ENCODE measurements at places on chromosomes 16 and 17.

DNA sequence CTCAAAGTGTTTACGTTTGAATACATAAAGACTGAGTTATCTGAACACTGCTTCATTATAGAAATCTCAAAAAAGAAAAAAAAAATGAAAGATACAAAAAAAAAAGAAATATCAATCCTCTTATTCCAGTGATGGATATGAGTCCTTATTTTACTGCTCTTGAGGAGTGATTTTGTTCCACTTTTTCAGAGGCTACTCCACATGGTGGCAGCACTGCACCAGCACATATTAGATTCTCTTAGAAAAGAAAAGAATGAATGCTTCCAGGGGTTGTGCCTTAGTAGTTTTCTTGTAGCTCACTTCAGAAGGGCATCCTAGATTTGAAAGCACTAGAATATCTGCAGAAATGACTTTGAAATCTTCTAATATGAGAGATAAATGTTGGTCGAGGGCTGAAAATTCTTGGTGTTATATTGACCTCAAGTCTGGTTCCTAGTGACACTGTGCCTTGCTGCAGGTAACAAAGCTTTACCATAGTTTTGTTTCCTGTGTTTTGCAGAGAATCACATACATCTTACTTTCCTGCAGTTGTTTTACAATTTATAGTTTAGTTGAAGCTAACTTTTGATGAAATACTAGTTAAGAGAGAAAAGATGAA lies 25.9 kb downstream of the AP2B1 start:
- no peak for DNase-seq

DNA sequence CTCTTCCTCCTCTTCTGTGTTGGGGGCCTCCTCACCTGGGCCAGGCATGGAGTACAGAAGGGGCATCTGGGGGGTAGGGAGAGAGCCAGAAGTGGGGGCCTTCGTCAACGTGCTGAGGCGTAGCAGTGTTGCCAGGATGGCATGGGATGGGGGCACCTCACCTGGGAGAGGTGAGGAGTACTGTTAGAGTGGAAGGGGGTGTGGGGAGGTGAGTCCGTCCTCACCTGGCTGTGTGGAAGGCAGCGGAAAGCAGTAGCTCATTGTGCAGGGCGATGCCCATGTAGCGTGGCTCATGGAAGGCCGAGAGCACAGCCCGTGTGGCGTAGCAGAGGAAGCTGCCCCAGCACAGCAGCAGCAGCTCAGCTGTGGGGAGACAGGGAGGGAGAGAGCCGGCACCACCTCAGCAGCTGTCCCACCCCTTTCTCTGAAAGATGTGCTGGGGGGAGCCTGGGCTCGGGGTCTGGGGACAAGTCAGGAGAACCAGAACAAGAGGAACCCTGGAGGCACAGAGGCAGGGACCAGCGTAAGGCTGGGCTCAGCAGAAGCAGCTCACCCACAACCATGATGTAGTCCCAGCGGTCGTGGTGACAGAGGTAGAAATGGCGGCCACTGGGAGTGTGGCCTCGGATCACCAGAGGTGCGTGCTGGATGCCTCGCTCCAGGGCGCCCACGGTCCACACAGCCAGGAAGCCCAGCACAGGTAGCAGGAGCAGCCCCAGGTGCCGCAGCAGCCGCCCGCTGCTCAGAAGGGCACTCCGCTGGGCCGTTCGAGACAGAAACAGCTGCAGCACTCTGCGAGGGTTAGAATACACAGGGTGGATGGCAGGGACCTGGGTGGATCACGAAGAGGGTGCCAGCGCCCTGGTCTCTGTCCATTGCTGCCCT lies 9.0 kb downstream of the GPR179 start:
- no peak for DNase-seq

- no peak for DNase-seq
Observed at GRCh38 chr16:3475604-3476375, 19.5 kb downstream of the C16orf90 start.

DNA sequence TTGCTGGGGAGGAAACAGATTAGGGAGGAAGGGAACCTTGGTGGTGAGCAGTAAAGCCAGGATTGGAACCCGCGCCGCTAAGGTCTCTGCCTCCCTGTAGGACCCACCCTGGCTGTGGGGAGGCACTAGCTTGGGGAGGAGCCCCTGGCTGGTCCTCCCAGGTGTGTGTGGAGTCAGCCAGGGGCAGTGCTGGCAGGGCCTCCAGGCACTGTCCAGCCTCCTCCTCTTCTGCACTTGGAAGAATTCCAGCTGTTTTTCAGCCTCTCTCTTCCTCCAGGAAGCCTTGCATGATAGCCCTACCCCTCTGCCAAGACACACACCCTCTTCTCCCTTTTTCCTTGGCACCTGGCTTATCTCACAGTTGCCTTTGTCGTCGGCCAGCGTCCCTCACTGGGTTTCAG lies 34.8 kb downstream of the TMEM235 start:
- no peak for DNase-seq

DNA sequence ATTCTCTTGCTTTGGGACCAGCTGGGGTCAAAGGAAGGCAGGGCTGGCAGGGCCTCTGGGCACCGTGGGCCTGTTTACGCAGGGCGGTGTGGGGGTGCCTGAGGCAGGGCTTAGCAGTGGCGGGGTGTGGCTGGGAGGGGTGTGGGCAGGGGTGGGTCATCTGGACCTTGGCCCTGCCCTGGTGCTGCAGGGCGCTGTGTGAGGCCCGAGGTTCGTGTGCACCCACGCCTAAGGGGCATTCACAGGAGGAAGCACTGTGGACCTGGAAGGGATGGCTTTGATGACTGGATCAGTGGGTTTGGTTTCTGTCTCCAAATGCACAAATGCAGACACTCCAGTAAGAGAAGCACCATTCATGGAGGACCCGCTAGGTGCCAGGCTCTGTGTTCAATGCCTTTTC lies 37.3 kb downstream of the BCO1 start:
- DNase-seq: no peak

DNA sequence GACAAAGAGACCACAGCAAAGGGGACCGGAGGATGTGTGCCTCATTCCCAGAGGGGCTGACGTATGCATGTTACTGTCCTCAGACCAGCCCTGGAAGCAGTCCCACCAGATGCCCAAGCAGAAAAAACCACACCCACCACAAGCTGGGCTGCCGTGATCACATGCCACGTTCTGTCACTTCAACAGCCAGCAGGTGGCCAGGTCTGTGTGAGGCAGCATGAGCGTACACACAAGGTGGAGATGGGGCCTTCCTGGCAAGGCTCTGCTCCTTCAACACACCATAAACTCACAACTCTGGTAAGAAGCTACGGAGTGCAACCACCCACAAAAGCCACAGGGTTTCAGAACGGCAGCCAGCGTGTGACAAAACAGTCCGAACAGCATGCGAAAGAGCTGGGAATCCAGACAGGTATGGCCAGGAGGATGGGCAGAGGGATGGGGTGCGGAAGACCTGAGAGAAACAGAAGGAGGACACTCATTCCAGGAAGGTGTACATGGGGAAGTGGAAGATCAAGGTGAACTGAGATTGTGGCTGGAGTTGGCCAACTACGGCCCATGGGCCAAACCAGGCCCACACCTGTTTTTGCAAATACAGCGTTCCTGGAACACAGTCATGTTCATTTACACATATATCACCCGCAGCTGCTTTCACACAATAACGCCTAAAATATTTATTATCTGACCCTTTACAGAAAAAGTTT lies 27.9 kb downstream of the MBTPS1 start:
- peak; percentile 61 for DNase-seq

DNA sequence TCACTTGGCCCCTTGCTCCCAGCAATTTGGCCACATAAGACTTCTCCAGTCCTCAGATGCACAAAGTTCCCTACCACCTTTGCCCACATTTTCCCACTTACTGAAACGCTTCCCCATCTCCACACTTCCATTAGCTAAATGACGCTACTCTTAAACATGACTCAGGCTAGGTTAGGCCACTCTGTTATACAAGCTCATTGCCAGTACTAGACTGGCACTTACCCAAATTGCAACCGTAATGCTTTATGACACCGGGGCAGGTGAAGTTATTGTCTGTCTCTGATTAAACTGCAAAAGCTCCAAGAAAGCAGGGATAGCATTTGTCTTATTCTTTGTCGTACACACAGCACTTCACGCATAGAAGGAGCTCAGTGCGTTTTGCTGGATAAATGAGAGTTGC lies 29.2 kb downstream of the ASPA start:
- no peak for DNase-seq

DNA sequence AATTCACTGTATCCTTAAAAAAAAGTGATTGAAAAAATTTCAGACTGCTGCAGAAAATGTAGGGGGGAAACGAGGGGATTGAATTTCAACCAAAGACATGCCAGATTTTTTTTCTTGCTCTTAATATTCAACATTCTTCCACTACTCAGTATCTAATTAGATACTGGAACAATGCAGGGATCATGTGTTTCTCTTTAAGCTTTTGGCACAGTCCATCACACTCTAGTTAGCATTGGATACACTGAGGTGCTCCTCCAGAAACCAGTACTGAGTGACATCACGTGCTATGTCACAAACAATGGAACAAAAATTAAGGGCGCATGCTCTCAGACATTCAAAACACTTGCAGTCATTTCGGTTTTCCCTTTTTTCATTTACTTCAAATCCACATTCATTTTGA lies 298.6 kb upstream of the PSMD7 start:
- DNase-seq: no peak

GRCh38 chr16:53771655-53772497 lies 67.9 kb downstream of the FTO start:
- no peak for DNase-seq

- no peak for DNase-seq
Observed at GRCh38 chr17:63420868-63421680, 25.0 kb downstream of the CYB561 start.

- DNase-seq: no peak
Observed at GRCh38 chr17:13415871-13416416, 185.8 kb downstream of the HS3ST3A1 start.

GRCh38 chr16:11403534-11403795 lies 58.2 kb downstream of the RMI2 start:
- no peak for DNase-seq

- DNase-seq: no peak
Observed at GRCh38 chr16:48628359-48628985, 18.5 kb upstream of the N4BP1 start.

GRCh38 chr17:66964930-66965800 lies 658 bp downstream of the CACNG4 start:
- peak; percentile 55 for DNase-seq

DNA sequence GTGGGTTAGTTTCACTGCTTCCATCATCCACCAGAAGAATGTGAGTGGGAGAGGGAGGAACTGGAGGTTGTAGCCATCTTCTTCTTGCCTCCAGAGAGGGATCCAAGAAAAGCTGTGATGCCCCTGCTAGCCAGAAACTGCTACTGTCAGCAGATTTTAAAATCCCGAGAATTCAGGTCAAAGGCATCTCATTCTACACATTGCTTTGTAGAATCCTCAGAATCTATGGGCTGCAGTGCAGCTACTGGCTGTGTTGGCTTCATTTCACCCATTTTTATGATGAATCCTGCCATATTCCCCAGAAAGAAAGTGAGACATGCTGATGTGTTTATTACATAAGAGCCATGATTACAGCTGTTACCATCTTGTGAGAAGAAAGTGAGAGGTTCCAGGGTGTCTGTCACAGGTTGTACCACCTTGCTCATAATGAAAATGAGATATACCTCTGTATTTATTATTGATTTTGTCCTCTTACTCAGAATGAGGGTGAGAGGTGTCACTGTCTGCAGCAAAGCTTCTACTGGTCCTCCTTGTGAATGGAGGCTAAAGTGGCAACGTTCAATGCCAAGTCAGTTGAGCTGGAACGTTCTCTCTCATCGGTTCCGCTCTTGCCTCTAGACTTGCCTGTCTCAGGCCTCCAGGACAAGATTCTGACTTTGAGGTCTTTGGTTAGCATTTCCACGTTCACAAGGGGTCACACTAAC lies 50.1 kb upstream of the MYH10 start:
- DNase-seq: no peak

GRCh38 chr16:80176114-80176513 lies 364.7 kb upstream of the DYNLRB2 start:
- no peak for DNase-seq

GRCh38 chr16:51053775-51054174 lies 97.3 kb downstream of the SALL1 start:
- no peak for DNase-seq

DNA sequence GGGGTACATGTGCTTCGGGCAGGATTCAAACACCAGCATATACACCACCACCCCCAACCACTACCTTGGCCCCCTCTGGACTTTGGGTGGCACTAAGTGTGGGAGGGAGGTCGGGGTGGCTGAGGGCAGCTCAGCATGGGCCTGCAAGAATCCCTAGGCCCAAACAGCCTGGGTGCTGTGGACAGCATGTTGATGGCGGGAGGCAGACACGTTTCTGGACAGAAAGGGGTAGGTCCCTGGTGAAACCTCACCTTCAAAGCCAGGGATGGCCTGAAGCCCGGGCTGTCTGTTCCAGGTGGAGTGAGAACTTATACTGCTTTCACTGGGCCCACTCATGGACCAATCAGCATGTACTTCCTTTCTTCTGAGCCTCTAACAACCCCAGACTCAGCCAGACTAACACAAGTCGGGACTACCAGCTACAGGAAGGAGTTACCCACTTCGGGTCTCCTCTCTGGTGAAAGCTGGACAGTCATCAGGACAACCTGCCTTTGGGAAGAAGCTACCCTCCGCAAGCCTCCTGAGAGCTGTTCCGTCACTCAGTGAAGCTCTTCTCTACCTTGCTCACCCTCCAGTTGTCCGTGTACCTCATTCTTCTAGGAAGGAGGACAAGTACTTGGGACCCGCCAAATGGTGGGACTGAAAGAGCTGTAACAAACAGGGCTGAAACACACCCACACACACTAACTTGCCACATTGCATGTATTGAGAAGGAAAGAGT lies 203.0 kb downstream of the CPPED1 start:
- DNase-seq: no peak

DNA sequence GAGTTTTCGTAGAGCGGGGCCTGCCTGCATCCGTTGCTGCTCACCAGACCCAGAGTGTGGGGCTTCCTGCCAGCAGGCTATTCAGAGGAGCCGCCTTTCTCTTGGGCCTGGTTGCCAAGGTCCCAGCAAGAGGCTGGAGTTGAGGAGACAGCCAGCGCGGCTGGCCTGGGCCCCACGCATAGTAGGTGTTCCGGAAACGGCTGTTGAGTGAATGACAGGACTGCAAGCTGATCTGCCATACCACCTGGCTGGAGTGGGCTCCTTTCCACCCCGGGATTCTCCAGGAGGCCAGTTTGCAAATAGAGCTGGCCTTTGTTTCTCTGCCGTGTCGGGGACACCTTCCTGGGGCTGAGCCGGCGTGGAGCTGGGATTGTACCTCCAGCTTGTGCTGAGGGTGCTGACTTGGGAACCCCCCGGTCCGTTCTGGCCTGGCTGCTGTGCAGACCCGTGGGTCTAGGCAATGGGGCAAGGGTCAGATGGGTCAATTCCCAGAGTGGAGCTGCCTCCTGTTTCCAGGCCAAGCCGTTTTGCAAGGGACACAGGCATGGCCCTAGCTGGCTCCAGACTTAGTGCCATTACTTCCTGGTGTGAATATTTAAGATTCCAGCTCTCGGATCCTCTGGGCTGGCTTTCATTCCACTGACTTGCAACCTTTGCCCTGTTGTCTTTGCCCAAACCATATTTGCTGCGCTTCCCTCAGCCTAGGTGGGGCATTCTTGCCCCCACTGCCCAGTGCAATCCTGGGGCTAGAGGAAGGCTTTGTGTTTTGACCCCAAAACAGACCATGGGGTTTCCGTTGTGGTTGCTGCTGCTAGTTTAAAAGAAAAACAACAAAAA lies 68.8 kb downstream of the CMIP start:
- DNase-seq: peak; percentile 44

Measured in GM12891 (cell line).